OCI-M1 (cell line): ENCODE measurements at places on chromosomes 1 and 21.

DNA sequence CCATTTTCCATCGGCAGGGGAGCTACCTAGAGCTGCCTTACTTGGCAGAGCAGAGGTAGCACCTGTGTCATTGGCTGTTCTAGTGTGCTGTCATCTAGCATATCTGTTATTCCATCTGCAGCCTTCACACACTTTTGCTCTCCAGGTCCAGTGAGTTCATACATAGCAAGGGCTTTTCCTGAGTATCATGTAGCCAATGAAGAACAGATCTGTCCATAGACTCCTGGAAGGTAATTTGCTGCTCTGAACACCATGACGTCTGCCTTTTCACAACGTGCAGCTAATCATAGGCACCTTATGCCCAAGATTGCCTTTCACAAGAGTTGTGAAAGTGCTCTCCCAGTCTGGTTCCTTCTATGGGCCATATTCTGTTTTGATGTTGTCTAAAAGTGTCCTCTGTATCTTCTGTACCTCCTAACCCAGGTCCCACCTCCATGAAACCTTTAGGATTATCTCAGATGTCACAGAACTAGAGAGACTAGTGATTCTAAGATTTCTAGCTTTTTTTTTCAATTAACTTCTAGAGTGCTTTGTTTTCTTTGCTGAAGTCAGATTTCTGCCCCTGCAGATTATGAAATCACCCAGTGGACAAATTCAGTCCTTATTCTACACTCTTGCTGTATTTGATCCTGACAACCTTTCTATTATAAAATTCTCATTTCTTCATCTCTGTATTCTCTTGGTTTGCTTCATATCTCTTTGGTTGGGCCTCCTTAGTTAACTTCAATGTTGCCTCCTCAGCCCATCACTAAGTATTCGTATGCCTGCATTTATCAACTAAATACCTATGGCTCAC, 134.8 kb downstream of the PBX1 start:
- DNase-seq, result no peak

DNA sequence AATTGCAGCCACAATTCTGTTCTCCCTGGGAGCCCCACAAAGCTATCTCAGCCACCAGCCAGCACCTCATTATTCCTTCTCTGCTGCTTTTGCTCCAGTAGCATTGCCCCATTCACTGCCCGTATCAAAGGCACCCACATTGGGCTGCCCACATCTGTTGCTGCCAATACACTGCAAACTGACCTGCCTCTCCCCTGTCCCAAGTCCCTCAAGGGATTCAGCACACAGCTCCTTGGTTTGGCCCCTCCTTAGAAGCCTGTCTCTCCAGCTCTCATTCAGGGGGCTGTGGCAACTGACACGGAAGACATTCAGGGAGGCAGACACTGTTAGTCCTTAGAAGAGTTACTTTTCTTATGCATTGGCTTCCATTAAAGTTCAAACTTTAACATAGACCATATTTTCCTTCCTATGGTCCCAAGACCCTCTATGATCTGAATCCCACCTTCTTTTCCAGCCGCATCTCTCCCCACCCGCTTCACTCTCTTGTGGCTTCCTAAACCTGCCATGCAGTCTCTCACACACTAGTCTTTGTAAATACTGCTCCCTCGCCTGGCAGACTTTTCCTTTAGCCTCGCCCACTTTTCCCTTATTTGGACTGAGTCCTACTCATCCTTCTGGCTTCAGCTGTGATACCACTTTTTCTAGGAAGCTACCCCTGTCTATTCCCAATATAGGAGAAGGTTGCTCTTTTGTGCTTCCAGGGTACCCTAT, 19.3 kb upstream of the KLHDC8A start:
- no peak for DNase-seq

DNA sequence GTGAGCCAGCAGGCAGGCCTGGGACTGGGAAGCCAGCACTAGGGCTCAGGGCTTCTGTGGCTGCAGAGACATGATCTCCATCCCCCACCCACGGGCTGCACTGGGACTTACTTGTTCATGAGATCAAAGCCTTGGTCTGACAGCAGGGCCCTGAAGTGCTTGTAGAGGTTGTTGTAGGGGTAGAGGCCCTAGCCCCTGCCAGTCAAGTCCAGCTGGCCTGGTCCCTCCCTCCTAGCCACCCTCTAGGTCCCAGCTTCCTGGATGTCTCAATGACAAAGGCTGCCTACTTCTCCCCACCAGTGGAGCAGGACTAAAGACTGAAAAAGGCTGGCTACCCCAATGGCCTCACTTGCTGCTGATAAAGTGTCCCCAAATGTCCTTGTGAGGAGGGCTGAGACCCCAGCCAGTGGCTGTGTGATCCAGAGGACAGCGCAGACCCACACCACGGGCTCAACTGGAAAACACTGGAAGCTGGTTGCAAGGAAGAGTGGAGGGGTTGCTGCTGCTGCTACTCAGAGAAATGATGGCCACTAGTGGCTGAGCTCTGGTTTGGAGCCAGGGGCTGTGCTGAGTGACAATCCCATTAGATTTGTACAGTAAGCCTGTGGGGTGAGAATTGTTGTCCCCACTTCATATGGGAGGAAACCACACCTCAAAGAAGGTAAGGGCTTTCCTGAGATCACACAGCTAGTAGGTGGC, 1.4 kb downstream of the HTR1D start:
- DNase-seq, result no peak

DNA sequence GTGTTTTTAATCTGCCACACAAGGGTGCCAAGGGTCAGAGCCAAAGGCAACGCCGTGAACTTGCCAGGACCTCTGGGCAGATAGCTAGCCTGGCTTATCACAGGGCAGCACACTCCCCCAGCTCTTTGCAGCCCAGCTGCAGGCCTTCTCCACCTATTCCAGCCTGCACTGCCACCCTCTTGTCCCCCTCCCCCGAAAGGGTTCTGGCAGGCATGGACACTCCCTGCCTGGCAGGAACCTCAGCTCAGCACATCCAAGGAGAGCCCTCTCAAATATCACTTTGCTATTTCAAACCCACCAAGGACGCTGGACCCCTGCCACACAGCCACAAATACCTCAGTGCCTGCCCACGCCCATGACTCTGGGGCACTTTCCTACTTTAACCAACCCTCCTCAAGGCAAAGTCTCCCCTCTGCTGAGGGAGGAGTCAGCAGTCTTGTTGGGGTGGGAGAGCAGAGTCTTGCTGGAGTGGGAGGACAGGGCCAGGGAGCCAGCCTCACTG, 9.1 kb downstream of the SSBP3 start:
- DNase-seq, result peak; percentile 55

- no peak for DNase-seq
Observed at GRCh38 chr1:236240675-236241074, 41.1 kb downstream of the ERO1B start.

GRCh38 chr1:102365071-102365470, 368.3 kb upstream of the OLFM3 start:
- no peak for DNase-seq

GRCh38 chr1:10057343-10057742, 24.6 kb downstream of the UBE4B start:
- DNase-seq, result no peak

- DNase-seq, result no peak
Observed at GRCh38 chr1:15210651-15211375, 36.2 kb upstream of the FHAD1 start.

- DNase-seq, result no peak
Observed at GRCh38 chr21:38282921-38283320, 26.1 kb downstream of the KCNJ15 start.

DNA sequence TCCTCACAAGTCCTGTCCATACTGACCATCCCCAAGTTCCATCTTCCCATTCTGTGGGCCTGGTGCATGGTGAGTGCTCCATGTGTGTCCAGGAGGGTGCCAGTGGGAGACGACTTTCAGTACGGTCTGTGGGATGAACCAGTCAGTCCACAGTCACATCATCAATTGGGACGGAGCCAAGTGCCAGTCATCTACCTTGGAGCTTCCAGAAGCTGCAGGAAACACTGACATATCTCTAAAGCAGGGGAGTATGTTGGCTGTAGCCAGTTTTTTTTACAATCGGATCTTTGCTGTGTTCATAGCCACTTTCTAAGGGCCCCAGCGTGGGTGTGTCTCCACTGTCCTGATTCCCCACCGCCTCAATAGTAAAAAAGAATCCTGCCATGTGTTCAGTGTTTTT, 13.6 kb upstream of the TRIM17 start:
- DNase-seq, result no peak

DNA sequence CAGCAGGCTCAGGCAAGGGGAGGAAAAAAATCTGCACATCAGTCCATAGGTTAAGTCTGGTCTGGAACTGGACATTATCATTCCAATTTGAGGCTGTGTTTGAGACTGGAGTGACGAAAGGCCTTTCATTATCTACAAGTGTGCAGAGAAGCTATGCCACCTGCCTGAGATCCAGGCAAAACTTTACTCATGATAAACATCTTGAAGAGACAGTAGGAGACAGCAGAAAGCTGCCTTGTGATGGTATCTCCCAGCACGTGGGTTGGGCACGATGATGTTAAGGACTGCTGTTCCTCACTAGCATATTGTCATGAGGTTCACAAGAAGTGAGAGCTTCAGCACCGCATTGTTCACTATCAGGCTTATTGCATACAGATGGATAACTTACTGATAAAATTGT, 126.4 kb downstream of the PLXNA2 start:
- DNase-seq, result no peak

- DNase-seq, result no peak
Observed at GRCh38 chr1:227453631-227454355, 109.6 kb upstream of the ZNF678 start.

DNA sequence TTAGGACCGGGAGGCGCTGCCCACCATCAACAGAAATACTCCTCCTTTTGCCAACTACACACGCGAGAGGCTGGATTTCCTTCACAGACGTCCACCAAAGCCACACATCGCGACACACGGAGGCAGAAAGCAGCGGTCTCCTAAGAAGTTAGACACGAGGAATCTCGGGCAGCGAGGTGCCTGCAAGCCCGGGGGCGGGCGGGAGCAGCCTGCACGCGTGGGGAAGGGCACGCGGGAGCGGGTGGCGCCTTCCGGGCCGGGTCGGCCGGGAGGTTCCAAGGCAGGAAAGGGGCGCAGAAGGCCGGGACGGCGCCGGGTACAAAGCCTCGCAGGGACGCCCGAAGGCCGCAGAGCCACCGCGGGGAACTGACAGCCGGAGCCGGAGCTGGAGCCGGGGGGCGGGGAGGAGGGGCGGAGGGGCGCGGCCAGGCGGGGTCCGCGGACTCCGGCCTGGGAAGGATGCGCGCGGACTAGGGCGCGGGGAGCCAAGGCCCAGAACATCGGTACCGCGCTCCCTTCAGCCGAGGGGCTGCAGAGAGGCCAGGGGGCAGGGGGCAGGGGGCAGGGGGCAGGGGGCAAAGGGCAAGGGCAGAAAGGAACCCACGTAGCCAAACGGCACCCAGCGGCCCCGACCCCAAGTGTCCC, 722 bp downstream of the NPHP4 start:
- peak; percentile 48 for DNase-seq

GRCh38 chr1:32539584-32540571, 651 bp downstream of the ZBTB8A start:
- no peak for DNase-seq

DNA sequence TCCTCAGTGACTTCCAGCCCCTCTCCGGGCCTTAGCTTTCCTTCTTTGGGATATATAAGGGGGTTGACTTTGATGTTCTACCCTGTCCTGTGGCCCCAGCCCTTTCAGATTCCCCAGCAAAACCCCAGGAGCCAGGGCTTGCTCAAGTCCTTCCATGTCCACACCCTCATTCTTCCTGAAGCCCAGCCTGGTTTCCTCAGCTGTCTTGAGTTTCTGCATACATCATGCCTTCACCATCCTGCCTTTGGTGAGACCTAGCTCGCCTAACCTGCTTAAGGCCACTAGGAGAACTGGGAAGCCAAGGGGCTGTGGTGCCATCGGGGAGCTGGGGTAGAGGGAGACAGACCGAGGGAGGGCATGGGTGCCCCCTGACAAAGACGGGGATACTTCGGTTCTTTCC, 17.2 kb upstream of the PEF1 start:
- DNase-seq, result no peak

DNA sequence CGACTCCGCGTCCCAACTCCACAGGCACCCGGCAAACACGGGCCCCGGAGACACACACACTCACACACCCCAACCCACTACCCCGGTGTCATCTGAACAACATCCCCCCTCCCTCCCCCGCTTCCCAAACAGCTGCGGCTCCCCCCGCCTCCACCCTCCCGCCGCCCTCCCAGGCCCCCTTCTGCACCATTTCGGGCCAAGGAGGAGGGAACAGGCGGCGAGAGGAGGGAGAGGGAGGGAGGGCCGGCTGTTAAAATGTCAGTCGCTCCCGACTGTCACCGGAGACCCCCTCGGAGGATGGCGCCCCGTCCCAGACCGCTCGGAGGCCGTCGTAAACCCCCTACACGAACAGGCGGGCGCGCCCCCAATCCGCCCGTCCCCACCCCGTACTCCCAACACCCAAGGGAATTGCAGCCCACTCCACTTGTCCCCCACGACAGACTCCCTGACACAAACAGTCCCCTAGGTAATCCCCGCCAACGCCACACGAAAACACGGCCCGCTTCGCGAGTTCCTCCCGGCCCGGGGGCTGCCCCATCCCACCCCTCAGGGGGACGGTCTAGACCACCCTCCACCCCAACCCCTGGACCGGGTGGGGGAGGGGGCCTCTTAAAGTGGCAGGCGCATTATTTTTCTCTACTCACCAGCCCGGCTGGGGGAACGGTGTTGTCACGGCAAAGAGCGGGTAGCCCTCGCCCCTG, 583 bp downstream of the MEF2D start:
- DNase-seq, result peak; percentile 78

- peak; percentile 73 for DNase-seq
Observed at GRCh38 chr1:197200272-197200899, 53.9 kb upstream of the ASPM start.

- peak; percentile 22 for DNase-seq
Observed at GRCh38 chr1:156664767-156665411, 12.3 kb downstream of the NES start.

DNA sequence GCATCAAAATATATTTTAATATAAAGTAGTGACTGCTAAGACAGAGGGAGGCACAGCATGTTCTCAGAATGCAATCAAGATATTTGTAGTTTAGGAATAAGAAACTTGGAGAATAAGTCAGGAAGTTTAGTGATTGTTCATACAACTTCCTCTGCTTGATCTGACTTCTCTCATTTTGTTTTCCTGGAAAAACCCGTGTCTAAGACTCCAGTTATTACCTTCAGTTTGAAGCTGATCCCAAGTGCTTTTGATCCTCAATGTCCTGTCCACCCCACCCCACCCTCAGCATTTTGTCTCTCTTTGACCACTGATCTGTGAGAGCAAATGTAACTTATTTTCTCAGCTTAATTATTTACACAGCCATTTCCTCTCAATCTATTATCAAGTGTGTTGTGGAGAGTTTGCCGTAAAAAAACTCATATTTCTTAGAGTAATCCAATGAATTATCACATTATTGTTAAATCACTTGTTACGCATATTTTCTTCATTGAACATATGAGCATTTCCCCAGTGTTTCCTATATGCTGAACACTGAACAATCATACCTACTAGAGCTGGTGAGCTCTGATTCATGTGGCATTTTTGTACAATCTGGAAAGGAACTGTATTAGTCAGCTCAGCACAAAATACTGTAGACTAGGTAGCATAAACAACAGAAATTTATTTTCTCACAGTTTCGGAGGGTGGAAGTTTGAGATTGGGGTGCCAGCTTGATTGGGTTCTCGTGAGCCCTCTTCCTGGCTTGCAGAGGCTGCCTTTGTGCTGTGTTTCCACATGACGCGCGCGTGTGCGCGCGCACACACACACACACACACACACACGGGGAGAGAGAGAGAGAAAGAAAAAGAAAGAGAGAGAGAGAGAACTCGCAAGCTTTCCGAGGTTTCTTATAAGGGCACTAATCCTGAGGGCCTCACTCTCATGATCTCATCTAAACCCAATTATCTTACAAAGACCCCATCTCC, 65.5 kb upstream of the DPYD start:
- no peak for DNase-seq

GRCh38 chr1:22930240-22930912, 42.3 kb downstream of the LACTBL1 start:
- peak; percentile 75 for DNase-seq
